ENCODE measurements at places on chromosomes 16 and 17.
A peak's percentile ranks its signal among the peaks of the same experiment; 100 is the strongest.

DNA sequence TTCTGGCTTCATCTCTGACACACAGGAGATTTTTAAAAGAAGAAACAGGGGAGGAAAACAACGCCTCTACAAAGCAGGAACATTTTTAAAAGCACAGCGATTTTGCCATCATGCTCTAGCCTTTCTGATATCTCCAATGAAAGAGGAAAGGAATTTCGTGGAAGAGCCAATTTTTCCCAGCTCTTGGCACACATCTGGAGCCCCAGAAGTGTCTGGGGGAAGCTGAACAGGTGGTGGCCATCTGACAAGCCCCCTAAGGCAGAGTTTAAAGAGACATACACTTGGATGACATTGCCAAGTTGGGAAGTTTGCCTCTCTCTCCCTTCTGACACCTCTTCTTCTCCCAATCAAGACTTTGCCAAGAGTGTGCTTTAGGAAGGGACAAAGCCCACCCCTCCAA is 82.1 kb downstream of the CCT6B start:
- no peak for DNase-seq

- DNase-seq = no peak
Observed at GRCh38 chr16:1059310-1059709, 13.2 kb upstream of the SSTR5 start.

DNA sequence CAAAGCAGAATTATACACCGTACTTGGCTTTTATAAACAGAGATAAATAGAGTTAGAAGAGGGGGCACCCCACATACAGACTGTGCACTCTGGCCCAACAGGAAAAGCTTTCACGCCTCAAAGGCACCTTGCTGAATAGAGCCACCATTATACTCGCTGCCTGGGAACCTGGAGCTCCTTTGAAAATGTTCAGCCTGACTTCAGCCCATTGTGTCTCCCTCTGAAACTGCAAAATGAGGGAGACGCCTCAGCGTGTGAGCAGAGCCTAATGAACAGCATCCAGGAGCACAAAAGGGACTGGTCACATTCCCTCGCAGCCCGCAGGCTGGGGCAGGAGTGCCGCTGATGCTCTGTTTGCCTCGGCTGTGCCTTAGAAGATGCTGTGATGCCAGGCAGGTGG is 46.3 kb downstream of the ABCC12 start:
- no peak for DNase-seq

DNA sequence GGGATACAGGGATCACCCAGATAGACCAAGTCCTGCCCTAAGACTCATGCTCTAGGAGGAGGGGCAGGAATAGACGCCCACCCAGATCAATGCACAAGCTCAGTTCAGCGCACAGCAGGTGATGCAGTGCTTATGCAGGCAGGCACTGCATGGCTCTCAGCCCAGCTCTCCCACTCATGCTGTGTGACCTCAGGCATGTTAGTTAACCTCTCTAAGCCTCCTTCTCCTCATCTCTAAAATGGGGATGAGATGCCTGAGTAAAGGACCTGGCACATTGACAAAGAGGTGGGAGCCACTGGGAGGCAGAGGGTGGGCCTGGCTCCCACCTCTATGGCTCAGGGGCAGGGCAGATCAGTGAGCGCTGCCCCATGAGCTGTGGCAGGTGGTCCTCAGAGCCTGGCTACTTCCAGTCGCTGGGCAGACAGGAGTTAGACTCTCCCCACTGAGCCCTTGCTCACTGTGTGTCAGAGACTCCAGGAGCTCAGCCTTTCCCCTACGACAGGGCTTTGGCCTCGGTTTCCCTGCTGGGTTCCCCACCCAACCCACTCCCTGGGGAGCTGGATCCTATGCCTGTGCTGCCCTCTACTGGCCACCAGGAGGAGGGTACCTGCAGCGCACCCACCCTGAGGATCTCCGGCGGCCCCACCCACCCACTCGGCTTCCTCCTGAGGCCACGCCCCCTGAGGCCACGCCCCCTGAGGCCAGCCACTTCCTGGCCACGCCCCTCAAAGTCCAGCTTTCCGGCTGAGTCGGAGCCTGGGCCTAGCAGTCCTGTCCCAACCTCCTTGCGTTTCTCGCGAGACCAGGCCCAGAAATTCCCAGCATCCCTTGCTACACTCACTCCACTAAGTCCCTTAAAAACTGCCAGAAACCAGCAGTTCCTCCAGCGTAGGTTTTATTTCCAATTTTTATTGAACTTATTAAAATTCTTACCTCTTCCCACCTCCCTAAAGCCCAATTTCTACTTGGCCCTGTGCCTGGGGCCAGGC is 196.1 kb downstream of the GSG1L start:
- DNase-seq = peak; percentile 13

DNA sequence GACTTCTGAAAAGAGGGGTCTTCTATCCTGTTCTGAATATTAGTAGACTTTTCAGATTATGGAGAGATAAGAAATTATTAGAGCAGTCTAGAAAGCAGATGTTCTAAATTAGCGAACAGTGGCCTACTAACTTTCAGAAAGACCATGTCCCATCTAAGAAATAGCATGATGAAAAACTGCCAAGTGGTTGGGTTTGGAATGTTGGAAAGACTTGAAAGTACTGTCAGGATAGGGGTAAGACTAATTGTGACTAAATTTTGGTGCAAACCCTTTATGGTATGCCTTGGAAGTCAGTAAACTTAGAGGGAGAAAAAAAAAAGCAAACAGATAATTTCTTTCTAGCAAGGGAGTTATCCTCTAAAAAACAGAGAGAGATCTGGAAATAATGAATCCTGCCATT is 41.1 kb downstream of the TANGO6 start:
- DNase-seq = no peak

DNA sequence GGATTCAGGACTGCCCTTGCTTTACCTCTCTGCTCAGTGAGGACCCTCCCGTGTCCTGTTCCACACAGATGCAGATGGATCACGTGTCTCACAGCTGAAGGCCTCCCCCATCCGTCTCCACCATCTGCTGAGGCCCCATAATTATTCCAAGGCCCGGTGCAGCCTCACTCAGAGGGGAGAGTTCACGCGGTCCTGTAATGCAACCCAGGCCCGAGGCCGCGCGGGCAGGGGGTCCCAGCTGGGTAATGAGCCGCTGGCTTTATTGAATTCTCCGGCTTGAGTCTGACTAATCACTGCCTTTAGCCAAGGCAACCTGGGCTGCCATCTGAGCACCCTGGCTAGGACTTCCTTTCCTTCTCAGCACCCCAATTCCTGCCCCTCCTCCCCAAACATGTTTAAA is 4.4 kb upstream of the WFIKKN2 start:
- no peak for DNase-seq

- DNase-seq = no peak
Observed at GRCh38 chr17:79071161-79071740, 3.4 kb upstream of the ENGASE start.

GRCh38 chr16:77788181-77789084 is at the start of gene VAT1L:
TSS of gene VAT1L (plus strand) at chr16:77788564. CDS start at chr16:77788683, 119 bp downstream.
- peak; percentile 6 for DNase-seq

DNA sequence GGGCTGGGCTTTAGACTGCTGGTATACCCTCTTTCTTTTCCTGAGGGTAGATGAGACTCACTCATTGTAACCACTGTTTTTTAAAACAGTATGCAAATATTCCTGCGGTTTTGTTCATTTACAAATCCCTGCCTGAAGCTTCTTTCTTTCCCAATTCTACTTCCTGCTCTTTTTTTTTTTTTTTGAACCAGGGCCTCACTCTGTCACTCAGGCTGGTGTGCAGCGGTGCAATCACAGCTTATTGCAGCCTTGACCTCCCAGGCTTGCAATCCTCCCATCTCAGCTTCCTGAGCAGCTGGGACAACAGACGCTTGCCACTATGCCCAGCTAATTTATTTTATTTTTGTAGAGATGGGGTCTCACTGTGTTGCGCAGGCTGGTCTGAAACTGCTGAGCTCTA is 8.0 kb upstream of the SULT1A1 start:
- no peak for DNase-seq

DNA sequence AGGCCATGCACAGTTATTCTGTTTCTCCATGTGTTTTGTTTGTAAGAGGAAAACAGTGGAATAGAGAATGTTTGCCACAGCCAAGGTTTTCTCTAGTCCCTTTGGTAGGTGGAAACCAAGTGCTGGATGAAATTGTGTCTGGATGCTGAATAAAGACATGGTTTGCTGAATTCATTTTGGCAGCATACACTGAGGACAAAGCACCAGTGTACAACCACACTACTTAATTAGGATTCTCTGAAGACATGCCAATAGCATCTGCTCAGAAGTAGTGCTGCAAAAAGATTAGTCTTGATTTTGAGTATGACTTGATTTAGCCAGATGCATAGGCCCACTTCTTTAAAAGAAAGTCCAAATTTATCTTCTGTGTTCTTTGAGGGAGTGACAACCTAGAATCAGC is 230.5 kb upstream of the CACNG5 start:
- no peak for DNase-seq

GRCh38 chr16:84228256-84228838 is 11.5 kb downstream of the KCNG4 start:
- DNase-seq = no peak

DNA sequence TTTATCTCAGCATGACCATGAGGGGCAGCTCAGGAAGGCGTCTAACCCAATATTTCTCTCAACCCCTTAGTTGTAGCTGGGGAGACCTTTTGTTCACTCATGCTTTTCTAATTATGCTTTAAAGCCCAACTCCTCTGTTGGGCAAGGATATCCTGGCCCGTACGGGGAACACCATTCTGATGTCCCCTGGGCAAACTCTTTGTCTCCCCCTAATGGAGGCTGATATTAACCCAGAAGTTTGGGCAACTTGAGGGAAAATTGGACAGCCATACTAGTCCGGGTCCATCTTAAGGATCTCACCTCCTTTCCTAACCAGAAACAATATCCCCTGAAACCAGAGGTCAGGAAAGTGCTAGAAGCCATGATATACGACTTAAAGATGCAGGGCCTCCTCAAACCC is 143.7 kb upstream of the COX10 start:
- DNase-seq = no peak

GRCh38 chr16:66490774-66491715 is 58.9 kb downstream of the TK2 start:
- no peak for DNase-seq

GRCh38 chr17:48543854-48544348 is 1.0 kb downstream of the HOXB2 start:
- no peak for DNase-seq

DNA sequence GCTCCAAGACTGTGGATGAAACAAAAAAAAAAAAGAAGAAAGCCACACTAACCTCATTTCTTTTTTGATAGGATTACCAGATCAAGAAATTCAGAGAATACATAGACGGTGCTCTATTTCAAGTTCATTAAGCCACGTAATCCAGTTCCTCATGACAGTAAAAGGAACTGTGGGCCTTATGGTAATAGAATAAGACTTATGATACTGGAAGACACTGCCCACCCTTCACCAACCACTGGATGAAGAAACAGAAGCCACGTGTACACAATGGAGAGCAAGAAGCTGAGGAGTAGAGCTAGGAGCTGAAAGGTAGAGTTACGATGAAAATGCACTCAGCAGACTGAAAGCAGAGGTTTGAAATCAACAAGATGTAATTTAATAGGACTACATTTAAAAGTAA is 11.2 kb downstream of the NCBP3 start:
- DNase-seq = no peak

DNA sequence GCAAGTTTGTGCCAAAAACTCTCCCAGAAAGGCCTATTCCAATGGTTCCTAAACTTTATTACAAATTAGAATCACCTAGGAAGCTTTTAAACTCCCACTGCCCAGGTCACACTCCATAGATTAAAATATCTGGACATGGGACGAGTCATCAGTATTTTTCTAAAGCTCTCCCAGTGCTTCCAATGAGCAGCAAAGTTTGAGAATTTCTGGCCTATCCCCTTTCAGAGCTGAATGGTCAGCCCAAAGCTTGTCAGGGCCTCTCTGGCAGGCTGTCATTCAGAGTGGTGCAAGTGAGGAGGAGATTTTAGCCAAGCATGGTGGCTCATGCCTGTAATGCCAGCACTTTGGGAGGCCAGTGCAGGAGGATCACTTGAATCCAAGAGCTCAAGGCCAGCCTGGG is 2.4 kb downstream of the BCL6B start:
- DNase-seq = no peak

DNA sequence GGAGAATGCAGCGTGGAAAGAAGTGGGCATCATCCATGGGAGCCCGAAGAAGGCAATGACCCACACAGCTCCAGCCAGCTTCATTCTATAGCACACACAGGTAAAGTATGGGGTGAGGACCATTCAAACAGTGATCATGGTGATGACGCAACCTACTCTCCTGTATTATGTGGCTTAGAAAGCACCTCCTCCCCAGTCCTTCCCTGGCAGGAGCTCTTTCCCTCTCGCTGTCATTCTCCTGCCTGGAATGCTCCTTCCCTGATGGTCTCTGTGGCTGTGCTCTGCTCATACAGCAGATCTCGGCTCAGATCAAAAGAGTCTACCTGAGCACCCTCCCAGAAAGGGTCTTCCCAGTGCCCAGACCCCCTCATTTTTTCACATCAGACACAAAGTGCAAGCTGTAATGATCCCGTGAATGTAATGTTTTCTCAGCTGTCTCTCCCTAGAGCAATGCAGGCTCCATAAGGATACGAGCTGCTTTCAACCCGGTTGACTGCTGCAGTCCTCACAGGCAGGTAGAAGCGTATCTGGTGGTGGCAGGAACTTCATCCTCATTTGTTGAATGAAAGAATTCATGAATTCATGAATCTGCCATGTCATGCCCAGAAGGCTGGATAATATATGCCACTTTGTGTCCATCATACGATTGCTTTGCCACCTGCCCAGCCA is 248.8 kb downstream of the HS3ST3A1 start:
- DNase-seq = no peak

- no peak for DNase-seq
Observed at GRCh38 chr17:68403122-68403521, 54.2 kb downstream of the WIPI1 start.

- no peak for DNase-seq
Observed at GRCh38 chr17:80969030-80969673, 22.5 kb upstream of the CHMP6 start.

- DNase-seq = no peak
Observed at GRCh38 chr16:15946257-15947044, 3.0 kb upstream of the ABCC1 start.

DNA sequence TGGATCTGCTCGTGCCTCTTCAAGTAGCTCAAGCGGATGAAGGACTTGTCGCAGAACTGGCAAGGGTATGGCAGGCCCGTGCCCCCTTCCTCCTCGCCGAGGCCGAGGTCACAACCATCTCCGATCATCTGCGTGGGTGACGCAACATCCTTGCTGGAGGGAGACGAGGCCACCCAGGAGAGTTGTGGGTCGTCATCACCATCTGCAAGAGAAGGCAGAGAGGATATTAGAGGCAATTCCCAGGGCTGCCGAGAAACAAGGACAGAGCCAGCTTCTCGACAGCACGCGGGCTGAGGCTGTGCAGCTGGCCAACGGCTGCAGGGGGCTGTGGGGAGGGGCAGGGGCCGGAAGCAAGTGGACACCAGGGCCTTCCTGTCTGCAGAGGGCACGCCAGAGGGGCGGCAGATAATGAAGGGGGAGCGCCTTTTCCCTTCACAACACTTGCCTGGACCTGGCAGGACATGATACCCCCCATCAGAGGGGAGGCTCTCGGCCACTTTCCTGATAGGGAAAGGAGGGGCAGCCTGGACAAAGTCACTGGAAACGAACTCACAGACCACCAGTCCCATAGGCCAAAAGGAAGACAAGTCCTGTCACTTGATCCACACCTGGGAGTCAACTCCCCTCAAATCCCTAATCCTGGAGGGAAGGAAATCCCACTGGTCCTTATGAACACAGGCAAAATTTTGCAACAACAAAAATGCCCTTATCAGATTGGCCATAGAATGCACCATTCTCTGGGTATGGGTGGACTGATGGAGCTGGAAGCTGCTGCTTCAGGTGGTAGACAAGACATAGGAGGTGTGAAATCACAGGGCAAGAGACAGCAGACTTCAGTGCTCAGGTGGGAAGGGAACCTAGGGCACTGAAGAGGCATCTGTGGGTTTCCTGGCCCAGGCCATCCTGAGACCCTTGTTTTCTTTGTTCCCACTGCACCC is 217.0 kb downstream of the ZNF423 start:
- no peak for DNase-seq

GRCh38 chr16:15536843-15537242 is 102.5 kb downstream of the BMERB1 start:
- no peak for DNase-seq
